ENCODE measurements at places on chromosomes 2 and 18.

- no peaks in the 10 kb centered on the region for H3K27me3 ChIP-seq
- H3K27ac ChIP-seq, result peak overlapping the region; percentile 74
- H3K4me1 ChIP-seq, result peaks cover 36% of the 10 kb centered on the region
- peaks cover 21% of the 10 kb centered on the region for H3K36me3 ChIP-seq
- peak; percentile 56 for DNase-seq
These were observed 19.3 kb downstream of the PPP4R1 start for GRCh38 chr18:9594823-9595596.

DNA sequence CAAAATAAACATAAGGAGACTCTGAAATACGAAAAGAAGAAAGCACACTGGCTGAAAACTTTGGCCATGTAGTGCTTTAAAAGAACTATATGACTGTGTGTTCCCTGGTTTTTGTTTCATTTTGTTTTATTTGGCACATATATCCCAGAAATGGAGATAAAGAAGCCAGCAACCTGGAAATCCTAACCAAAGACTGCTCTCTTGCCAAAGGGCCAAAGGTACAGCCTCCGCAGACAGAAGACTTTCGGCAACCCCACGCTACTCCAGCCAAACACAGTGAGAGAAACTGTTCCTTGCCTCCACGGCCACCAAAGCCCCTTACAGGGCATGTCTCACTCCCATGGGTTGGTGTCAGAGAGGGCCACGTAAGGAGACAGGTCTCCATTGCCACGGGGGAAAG, 381.2 kb upstream of the NETO1 start:
- H3K27me3 ChIP-seq, result no peaks in the 10 kb centered on the region
- no peak for DNase-seq
- H3K4me1 ChIP-seq, result no peaks in the 10 kb centered on the region
- no peak overlapping the region for H3K4me3 ChIP-seq

DNA sequence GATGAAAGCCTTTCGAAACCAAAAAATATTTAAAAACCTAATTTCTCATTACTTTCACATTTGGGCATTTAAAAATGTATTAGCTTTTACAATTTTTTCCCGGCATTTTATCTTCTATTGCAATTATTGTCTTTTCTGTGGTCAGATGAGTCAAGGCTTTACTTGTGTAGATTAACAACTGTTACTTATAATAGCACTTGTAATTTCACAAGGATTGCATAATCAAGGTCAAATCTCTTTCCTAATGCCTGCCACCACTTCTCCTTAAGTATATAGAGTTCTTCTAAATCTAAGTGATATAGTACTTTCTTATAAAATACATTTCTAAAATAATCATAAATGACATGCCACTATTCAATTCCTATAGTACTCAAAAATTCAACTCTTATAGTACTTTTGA, 67.2 kb downstream of the SLC8A1 start:
- no peak for DNase-seq
- H3K27me3 ChIP-seq, result no peaks in the 10 kb centered on the region
- no peaks in the 10 kb centered on the region for H3K4me1 ChIP-seq
- no peaks in the 10 kb centered on the region for H3K36me3 ChIP-seq

DNA sequence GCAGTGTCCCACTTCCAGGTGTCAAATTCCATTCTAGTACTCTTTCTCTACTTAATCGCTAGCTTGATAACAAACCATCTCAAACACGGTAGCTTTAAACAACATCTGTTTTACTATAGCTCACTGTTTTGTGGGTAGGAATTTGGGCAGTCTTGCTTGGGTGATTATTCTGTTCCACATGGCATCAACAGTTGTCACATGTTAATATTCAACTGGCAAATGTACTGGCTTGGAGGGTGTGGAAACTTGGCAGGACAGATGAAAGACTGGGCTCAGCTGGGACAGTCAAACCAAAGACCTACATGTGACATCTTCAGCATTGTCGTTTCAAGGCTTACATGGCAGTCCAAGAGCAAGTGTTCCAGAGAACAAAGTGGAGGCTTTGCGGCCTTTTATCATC, 241.8 kb downstream of the PTH2R start:
- no peaks in the 10 kb centered on the region for H3K36me3 ChIP-seq
- no peak for DNase-seq
- no peak overlapping the region for H3K4me3 ChIP-seq
- no peak overlapping the region for H3K27ac ChIP-seq
- H3K4me1 ChIP-seq, result no peaks in the 10 kb centered on the region

DNA sequence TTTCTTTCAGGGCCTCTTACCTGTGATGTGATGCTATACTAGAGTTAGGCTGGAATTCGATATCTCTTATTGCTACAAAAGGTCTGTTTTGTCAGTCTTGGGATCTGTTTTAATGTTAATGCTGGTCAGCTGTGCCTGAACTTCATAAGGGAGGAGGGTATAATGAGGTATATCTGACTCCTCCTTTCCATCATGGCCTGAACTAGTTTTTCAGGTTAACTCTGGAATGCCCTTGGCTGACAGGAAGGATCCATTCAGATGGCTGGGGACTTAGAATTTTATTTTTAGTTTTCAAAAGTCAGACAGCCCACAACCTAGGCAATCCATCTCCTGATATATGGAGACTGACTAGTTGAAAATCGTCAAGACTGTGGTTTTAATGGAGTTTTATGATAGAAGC, 35.9 kb upstream of the TBC1D8 start:
- H3K4me3 ChIP-seq, result no peak overlapping the region
- H3K27ac ChIP-seq, result no peak overlapping the region
- H3K36me3 ChIP-seq, result no peaks in the 10 kb centered on the region
- no peaks in the 10 kb centered on the region for H3K27me3 ChIP-seq
